ENCODE measurements at places on chromosomes 5 and 9. TPM values are rescaled to one million over a fixed set of nuclear protein-coding genes. Genes with fewer than 3 reads are reported as not detected.

The SLCO4C1 gene
- 4.8 TPM for total RNA-seq

The PCDHGA4 gene
- 2.3 TPM for total RNA-seq

The PCDHGA11 gene
- 2.7 TPM for total RNA-seq

The LYSMD3 gene
- 14.0 TPM for total RNA-seq

The LRRC19 gene
- not detected for total RNA-seq

GRCh38 chr5:73433272-73433981 is 15.2 kb downstream of the FOXD1 start:
- H3K4me1 ChIP-seq = no peaks in the 10 kb centered on the region
- no peak overlapping the region for H3K27ac ChIP-seq
- no peak for DNase-seq
- H3K27me3 ChIP-seq = peaks cover 40% of the 10 kb centered on the region
- no peak overlapping the region for H3K4me3 ChIP-seq
- H3K36me3 ChIP-seq = no peaks in the 10 kb centered on the region

GRCh38 chr5:131514316-131515283 is 120.4 kb downstream of the RAPGEF6 start:
- DNase-seq = no peak
- H3K36me3 ChIP-seq = peaks cover 12% of the 10 kb centered on the region
- H3K4me1 ChIP-seq = no peaks in the 10 kb centered on the region
- H3K27ac ChIP-seq = no peak overlapping the region
- H3K27me3 ChIP-seq = no peaks in the 10 kb centered on the region

DNA sequence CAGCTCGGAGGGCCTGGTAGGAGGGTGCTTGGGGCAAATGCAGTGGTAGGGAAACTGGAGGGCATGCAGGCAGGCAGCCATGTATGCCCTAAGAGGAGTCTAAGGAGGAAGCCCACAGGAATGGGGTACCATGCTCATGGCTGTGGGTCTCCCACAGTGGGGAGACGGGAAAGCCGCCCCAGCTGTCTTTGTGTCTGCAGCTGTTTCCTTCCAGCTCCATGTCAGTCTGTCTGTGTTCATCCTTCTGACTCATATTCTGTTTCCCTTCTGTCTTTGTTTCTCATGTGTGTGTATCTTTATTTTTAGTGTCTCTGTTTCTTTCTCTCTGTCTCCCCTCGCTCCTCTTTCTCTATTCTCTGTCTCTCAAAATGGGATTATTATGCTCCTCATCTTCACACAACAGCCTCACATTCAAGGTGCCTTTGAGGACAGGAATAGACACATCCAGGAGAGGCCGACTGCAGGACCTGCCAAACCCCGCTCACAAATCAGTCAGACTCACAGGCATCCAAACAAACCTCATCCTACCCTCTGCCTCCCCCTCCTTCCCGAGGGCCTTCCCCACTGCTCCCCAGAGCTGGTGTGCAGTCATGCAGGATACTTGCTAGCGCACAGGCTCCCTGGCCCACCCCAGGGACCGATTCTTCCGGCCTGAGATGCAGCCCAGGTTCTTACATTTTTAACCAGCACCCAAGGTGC is 68.4 kb upstream of the RARS1 start:
- H3K4me3 ChIP-seq = no peak overlapping the region
- no peak for DNase-seq
- H3K27ac ChIP-seq = no peak overlapping the region

- DNase-seq = no peak
- no peaks in the 10 kb centered on the region for H3K27me3 ChIP-seq
- H3K4me3 ChIP-seq = no peak overlapping the region
Observed at GRCh38 chr5:935510-936084, 42.9 kb downstream of the TRIP13 start.

DNA sequence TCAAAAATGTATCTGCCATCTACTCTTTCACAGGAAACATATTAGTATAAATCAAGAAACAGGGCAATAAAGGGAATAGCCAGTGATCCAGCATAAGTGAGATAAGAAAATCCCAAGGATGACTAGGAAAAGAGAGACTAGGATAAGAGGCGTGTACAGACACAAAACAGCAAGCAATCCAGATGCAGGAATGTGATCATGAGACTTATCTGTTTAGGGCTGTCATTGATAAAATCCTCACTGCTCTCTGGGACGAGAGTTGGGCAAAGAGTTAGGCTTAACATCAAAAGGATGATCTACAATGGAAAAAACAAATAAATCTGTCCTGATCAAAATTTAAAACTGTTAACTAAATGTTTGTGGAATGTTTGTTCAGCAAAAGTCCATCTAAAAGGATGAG is 1156.8 kb upstream of the C9orf72 start:
- H3K27me3 ChIP-seq = no peaks in the 10 kb centered on the region
- H3K4me3 ChIP-seq = no peak overlapping the region
- H3K36me3 ChIP-seq = no peaks in the 10 kb centered on the region

DNA sequence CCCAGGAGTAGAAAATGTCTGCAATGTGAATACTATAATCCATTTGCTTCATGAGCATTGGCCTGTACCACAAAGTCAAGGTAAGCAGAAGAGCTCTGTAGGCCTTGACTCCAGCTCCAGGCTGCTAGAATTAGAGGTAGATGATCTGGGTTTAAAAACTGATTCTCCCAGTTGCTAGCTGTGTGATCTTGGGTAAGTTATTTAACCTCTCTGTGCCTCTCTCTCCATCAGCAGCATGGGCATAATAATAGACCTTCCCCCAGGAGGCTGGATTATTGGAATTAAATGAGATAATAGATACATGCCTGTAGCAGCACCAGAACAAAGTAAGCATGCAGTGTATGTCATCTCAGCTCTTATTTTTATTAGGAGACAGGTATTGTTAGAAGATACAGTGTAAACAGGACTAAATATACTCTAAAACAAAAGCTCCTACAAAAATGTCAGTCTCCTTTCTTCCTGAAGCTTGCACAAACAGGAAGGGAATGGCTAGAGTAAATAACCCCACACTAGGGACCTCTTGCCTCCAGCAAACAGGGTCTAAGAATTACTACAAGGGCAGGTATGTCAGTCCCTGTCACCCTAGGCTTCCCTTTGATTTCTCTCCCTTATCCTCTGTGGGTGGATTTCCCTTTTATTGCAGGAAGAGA is 57.5 kb downstream of the PSAT1 start:
- no peaks in the 10 kb centered on the region for H3K36me3 ChIP-seq
- no peaks in the 10 kb centered on the region for H3K27me3 ChIP-seq
- no peaks in the 10 kb centered on the region for H3K4me1 ChIP-seq
- H3K4me3 ChIP-seq = no peak overlapping the region
- no peak overlapping the region for H3K27ac ChIP-seq

- H3K36me3 ChIP-seq = peaks cover 2% of the 10 kb centered on the region
- no peak for DNase-seq
- H3K27ac ChIP-seq = no peak overlapping the region
- no peak overlapping the region for H3K4me3 ChIP-seq
Observed at GRCh38 chr5:41883243-41883642, 13.0 kb upstream of the OXCT1 start.

GRCh38 chr5:110702704-110703103 is 23.8 kb downstream of the TMEM232 start:
- no peaks in the 10 kb centered on the region for H3K27me3 ChIP-seq
- no peak overlapping the region for H3K4me3 ChIP-seq
- no peaks in the 10 kb centered on the region for H3K36me3 ChIP-seq
- no peaks in the 10 kb centered on the region for H3K4me1 ChIP-seq
- H3K27ac ChIP-seq = no peak overlapping the region

DNA sequence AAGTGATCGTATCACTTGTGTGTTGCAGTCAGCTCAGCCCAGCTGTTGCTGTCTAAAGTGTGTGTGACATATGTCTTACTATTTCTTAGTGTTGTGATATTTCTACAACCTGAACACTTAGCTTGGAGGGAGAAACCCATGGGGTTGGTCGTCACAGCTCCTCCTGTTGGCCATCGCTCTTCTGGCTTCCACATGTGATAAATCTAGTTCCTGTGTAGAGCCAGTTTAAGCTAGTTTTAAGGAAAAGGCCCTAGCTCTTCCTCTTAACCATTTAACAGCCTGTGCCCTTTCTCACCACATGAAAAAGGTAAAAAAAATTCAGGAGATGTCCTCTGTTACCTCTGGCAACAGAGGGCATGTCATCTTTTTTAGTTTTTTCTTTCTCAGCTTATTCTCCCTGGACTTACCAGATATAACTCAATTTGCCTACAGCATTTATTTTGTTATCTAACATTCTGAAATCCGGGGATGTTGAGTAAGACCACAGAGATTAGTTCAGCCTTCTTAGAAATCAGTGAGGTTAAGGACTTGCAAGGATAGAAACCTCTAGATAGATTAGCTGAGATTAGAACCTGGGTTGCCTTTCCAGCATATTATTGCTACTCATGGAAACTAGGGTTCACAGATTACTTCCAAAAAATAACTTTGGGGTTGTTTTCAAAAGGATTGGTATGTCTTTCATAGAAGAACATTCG is 100.4 kb downstream of the GAPVD1 start:
- no peak for DNase-seq
- no peak overlapping the region for H3K4me3 ChIP-seq
- H3K36me3 ChIP-seq = peaks cover 30% of the 10 kb centered on the region
- no peaks in the 10 kb centered on the region for H3K27me3 ChIP-seq
- no peaks in the 10 kb centered on the region for H3K4me1 ChIP-seq

DNA sequence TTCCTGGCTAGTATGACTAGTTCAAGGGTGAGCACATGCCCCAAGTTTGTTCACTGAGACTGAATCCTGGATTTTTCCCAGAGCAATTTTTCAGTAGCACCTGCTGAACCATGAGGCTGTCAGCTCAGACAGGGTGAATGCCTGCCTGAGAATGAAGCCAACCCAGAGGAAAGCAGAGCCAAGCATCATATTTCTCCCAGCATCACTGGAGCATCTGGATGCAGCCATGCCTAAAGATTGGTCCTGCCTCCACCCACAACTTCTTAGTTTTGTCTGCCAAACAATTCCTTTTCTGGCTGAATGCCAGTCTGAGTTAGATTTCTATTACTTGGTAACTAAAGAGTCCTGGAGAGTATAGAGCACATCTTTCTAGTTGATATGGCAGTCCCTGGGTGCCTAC is 343.6 kb downstream of the CSNK1G3 start:
- H3K36me3 ChIP-seq = peaks cover 2% of the 10 kb centered on the region
- no peak overlapping the region for H3K27ac ChIP-seq
- no peak for DNase-seq

- no peaks in the 10 kb centered on the region for H3K27me3 ChIP-seq
- no peaks in the 10 kb centered on the region for H3K4me1 ChIP-seq
- no peak overlapping the region for H3K4me3 ChIP-seq
- no peak for DNase-seq
- H3K36me3 ChIP-seq = peaks cover 3% of the 10 kb centered on the region
Observed at GRCh38 chr9:132249123-132249522, 87.3 kb downstream of the NTNG2 start.

- H3K36me3 ChIP-seq = peaks cover under 1% of the 10 kb centered on the region
- no peak overlapping the region for H3K27ac ChIP-seq
- no peaks in the 10 kb centered on the region for H3K27me3 ChIP-seq
Observed at GRCh38 chr5:138449501-138450239, 10.8 kb downstream of the REEP2 start.

DNA sequence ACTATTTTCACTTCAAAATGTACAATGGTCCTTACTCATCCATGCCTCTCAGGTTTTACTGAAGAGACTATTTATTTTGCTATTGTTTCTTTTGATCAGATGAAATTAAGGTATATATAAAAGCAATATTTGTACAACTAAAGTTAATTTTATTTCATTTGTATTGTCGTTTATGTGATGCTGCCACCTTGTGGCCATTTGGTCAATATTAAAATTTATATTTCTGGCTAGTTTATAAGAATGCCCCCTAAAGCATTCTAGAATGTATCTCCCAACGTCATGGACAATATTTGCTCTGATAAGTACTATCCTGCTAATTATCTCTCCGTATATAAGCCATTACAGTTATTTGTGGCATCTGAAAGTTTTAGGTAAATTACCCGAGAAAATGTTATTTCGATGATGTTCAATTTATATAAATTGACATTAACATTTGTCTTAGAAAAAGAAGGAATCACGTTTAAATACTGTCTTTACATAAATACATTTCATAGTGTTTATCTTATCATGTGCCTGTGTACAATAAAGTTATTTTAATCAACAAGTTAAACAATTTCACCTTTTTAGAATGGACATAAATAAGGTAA is 680.0 kb downstream of the TAF11L14 start:
- DNase-seq = no peak
- H3K27me3 ChIP-seq = no peaks in the 10 kb centered on the region
- H3K36me3 ChIP-seq = peaks cover 1% of the 10 kb centered on the region

DNA sequence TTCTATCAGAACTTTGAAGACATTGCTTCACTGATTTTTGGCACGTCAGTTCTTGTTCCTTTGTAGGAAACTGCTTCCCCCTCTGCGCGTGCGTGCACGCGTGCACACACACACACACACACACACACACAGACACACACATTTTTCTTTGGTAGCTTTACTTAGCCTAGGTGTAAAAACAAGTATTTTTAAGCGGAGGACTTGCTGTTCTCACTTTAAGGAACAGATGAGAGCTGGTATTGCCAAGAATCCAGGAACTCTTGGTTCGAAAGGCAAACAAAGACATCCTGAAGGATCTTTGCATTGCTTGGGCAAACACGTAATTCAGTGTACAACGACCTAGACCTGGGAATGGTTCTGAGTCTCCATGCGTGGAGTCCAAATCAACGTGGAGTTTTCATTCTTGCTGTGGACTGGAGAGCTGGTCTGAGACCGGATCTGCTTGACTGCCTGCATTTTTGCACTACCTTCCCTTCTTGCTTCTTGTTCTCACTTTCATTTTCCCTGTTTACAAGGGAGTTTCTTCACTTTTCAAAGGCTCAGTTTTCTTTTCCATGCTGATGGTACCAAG is 8.2 kb downstream of the TMEM268 start:
- peak overlapping the region; percentile 39 for H3K27ac ChIP-seq
- DNase-seq = no peak
- peaks cover 4% of the 10 kb centered on the region for H3K36me3 ChIP-seq

GRCh38 chr9:136238342-136238732 is 7.3 kb downstream of the QSOX2 start:
- peaks cover 22% of the 10 kb centered on the region for H3K36me3 ChIP-seq
- no peaks in the 10 kb centered on the region for H3K4me1 ChIP-seq
- H3K27ac ChIP-seq = no peak overlapping the region
- no peak for DNase-seq
- H3K4me3 ChIP-seq = no peak overlapping the region

DNA sequence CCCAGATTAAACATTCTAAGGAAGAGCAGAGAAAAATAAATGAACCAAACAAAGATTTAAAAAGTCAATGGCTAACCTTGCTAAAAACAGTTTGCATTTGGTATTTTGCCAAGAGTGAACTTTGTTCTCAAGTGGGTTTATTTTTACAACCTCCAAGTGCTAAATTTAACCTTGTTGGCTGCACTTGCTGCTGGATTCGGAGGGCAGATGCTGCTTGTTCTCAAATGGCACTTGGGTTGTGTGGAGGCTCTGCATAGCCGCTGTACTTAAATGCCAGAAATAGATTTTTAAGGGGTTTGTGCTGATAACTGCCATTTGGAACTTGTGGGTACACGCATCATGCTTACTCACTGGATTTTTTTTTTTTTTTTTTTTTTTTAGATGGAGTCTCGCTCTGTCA is 13.3 kb upstream of the SPATA24 start:
- H3K27ac ChIP-seq = no peak overlapping the region
- no peaks in the 10 kb centered on the region for H3K27me3 ChIP-seq
- no peaks in the 10 kb centered on the region for H3K4me1 ChIP-seq

GRCh38 chr9:136650648-136651047 is 12.1 kb upstream of the EGFL7 start:
- H3K27ac ChIP-seq = no peak overlapping the region
- DNase-seq = no peak
- H3K27me3 ChIP-seq = no peaks in the 10 kb centered on the region
- H3K4me3 ChIP-seq = no peak overlapping the region

GRCh38 chr5:93922551-93922950 is 181.2 kb upstream of the POU5F2 start:
- H3K27me3 ChIP-seq = no peaks in the 10 kb centered on the region
- no peak overlapping the region for H3K4me3 ChIP-seq
- no peaks in the 10 kb centered on the region for H3K36me3 ChIP-seq
- DNase-seq = no peak
- H3K4me1 ChIP-seq = no peaks in the 10 kb centered on the region

Measured in H9 (cell line).